ENCODE measurements at places on chromosomes 5 and 9.

DNA sequence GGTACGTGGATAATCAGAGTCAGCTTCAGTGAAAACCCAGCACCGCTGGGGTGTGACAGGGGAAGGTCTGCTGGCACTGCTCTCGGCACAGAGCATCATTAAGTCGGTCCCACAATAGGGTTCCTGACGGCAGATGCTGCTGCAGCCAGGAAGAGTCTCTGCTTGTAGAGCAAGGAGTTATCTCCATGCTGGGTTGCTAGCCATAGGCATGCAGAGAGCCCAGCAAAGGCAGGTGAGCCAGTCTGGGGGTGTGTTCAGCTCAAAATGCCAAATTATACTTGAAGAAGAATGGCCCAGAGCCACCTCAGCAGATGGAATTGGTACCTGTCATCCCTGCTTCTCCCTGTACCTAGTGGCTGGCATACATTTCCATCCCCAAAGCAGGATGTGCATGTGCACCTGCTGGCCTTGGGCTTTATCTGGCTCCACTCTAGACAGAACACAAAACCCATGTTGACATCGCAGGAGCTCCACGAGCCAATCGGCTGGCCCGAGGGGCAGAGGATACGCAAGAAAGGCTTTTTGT lies 100.8 kb downstream of the WDR41 start:
- no peak for DNase-seq

- no peak for DNase-seq
These were observed 155.0 kb downstream of the GLIS3 start for GRCh38 chr9:4144869-4145268.

GRCh38 chr5:102090770-102091169 lies 205.3 kb downstream of the SLCO4C1 start:
- DNase-seq, result no peak

- no peak for DNase-seq
These were observed 15.7 kb downstream of the CEP72 start for GRCh38 chr5:627840-628239.

- DNase-seq, result peak; percentile 74
These were observed 2.2 kb downstream of the ABLIM3 start for GRCh38 chr5:149143470-149143869.

GRCh38 chr5:167777746-167778145 lies 513.7 kb upstream of the WWC1 start:
- no peak for DNase-seq

DNA sequence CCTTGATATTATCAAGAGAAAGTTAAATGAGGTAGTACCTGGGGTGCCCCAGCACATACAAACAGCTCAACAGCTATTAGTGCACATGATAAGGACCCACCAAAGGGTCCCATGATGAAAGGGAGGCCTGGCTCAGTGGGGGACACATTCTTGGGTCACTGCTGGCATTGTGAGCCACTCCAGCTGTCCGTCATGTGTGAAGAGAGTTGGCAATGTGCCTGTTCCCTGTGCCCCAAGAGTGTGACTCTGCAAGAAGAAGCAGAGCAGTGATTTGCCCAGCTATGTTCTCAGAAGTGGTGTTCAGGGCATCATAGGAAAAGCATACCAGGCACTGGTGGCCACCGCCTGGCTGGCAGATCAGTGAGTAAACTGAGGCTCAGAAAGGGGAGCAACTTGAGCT lies 37.1 kb upstream of the TDRD7 start:
- no peak for DNase-seq

DNA sequence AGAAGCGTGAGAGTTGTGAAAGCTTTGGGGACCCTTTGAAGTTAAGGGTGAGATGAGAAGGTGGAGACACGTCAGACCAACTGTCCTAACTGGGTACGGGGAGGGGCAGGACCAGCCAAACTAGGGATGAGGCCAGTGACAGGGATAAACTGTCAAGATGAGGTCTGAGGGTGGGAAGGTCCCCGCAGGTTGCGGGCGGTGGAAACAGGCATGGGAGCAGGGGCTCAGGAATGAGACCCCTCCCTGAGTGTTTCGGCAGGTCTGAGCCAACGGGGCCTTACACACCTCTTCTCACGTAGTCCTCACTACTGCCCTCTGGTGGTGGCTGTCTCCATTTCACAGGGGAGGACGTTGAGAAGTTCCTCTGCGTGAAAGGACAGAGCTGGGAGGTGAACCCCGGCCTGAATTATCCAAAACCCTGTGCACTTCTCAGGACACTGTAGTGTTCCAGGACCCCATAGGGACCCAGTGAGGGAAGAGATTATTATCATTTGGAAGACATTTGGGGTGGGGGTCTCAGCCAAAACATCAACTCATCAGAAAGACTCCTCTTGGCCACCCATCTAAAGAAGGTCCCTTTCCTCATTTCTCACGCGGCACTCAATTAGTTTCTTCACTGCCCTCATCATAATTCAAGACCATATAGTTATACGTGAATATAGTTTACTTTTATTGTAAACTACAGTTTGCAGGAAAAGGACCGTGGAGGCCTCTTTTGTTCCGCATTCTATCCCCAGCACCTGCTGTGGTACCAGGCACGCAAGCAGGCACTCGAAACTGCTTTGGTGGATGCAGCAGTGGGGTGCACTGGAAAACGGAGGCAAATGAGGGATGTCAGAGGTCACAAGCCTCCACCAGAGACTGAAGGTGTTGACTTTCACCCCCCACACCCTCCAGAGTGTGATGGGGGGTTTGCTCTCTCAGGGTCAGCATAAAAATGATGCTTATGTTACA lies 21.7 kb upstream of the NANS start:
- DNase-seq, result peak; percentile 9

GRCh38 chr5:14727928-14728458 lies 63.5 kb downstream of the OTULIN start:
- no peak for DNase-seq

- no peak for DNase-seq
These were observed 128.1 kb downstream of the PRDM6 start for GRCh38 chr5:123217173-123217572.

GRCh38 chr5:74538206-74538661 lies 102.3 kb downstream of the ENC1 start:
- DNase-seq, result no peak

DNA sequence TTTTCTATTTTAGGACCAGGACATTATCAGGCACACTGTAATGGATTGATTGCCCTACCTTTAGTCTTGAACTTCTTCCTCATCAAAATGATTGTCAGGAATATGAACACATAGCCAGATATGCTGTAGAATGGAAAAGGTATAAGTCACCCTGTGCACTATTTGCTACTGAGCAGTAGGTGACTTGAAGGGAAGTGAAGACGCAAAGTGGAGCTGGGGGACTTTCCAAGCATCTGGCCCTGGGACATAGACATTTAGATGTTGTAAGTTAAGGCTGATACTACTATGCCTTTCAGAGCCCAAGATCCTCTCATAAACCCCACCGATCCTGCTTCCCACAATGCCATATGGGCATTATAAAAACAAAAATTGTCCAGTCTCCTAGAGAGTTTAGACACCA lies 174.5 kb downstream of the DOCK8 start:
- DNase-seq, result no peak

GRCh38 chr9:135078361-135078821 lies 9.1 kb upstream of the OLFM1 start:
- no peak for DNase-seq

- DNase-seq, result no peak
These were observed 1.5 kb downstream of the FBN2 start for GRCh38 chr5:128536254-128537220.

DNA sequence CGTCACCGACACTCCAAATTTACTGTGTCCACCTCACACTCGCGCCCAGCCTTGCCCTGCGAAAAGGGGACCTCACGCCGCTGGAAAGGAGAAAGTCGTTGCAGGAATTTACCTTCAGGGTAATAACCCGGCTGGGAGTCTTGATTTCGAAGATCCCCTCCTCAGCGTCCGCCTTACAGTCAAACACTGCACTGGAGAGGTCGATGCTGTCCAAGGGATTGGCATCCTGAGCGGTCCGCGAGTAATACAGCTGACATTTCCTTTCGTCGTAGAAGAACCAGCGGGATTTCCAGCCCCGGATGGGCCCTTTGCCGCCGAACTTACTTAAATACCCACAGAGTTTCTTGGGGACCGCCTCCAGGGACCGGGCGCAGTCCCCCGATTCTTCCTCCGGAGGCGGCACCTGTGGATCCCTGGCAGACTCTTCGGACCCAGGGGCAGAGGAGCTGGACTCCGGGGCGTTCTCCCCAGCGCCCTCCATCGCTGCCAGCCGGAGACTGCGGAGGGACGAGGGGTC lies 330 bp downstream of the TBC1D2 start:
- DNase-seq, result no peak

DNA sequence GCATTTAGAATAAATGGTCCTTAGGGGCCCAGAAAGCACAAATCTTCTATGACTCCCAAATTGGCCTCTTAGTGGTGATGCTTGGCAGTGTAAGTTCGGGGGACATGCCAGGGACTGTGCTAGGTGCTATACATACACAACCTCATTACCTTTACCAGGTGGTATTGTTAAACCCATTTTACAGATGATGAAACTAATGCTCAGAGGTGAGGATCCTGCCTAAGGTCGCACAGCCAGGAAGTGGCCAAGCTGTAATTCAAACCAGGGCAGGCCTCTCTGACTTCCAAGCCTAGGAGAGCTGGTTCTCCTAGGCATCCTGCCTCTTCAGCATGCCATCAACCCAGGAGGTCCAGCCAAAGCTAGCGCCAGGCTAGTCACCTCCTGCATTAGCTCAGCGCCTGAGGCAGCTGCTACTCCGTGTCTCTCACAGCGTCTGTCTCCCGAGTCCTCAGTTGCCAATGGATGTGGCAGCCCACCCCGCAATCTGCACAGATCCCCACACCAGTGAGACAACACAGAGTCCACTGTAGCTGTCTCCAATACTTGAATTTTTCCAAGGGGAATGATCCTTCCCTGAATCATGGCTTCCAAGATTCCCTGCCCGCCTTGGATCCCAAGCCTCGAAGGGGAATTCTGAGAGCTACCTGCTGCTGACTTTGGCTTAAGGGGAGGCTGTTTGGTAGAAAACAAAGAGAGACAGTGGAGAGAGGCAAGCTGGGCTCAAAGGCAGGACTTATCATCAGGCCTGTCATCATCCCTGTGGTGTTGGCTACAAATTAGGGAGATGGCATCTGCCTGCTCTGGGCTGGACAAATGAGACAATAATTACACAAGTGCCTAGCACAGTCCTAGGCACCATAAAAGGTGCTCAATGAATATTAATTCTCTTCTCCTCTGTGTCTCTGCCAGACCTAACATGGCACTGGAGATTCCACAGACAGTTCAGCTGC lies 52.6 kb downstream of the CRB2 start:
- no peak for DNase-seq

DNA sequence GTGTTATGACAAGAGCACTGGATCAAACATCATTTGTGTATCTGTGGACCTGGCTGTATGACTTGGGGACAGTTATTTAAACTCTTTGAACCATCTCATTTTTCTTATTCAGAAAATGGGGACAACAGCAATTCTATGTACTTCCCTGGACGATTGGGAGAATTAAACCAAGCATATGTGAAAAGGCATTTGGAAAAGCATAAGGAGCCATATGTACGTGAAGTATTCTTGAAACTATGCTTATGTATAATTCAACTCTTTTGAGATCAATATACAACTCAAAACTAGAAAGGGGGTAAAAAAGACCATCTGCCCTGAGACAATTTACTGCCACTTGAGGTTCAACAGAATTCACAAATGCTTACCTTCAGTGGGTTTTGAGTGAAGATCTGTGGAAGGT lies 75.5 kb downstream of the NLN start:
- no peak for DNase-seq

DNA sequence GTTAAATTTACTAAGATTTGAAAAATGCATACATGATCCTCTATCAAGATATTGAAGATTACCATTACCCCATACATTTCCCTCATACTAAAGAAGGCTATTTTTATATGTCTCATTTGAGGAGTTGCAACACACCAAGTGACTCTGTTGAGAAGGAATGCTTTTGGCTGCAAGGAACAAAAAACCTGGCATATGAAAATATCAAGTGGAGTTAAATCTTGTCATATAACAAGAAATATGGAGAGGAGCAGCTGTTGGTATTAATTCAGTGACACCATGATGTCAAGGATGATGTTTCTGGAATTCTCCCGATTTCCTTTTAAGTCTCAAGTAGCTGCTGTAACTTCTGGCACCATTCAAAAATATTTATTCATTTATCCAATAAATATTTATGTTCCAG lies 193.8 kb downstream of the CSNK1G3 start:
- DNase-seq, result no peak

GRCh38 chr5:172235827-172236736 lies 42.1 kb downstream of the EFCAB9 start:
- no peak for DNase-seq

DNA sequence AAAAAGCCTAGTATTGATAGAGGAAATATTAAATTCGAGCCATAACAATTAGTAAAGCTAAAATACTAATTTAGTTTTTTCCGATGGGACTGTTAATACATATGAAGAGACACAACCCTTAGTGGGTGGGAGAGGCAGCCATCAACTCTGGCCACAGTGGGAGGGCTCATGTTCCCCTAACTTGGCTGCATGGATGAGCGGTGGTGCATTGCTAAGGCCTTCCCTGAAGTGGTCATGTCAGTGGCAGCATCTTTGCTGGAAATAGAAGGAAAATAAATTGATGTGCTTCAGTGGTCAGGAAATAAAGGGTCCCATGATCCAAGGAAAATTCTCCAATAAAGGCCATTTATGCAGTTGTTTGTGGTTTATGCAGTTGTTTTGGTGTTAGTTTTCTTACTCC lies 33.9 kb upstream of the F2RL2 start:
- DNase-seq, result no peak

DNA sequence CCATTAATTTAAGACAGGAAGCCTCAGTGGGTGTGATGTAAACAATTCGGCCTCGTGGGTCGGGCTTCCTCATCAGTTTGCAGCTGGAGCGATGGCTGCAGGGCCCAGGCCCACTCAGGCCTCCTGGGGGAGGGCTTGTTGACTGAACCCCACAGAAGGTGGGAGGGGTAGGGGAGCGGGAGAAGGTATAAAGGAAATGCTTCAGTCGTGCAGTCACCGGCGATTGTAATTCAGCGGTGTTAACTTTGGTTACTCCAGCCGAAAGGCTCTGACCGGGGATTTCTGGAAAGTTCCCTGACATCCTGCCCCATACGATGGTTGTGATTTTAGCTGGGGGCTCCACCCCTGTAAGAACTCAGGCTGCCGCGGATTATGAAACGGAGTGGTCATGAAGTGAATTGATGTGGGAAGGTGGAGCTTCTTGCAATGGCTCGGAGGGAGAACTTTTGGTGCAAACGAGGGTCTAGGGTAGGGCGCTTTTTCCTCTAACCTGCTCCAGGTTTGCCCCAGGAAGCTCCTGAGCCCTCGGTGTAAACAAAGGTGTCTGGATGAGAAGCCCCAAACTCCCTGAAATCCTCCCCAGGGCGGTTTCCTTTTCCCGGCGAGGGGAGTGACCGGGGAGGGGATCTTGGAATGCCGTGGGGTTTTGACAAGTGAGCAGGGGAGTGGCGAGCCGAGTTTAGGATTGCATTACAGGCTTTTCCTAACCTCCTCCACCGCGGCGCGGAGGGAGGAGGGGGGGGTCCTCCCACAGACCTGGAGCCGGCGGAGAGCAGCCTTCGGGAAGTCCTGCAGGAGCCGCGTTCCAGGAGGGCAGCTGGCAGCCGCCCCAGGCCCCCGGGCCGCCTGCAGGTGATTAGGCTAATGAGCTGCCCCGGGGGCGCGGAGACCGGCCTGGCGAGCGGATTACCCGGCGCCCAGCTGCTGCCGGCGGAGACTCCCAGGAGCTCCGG lies 215.5 kb downstream of the PDZD2 start:
- DNase-seq, result peak; percentile 53

- DNase-seq, result peak; percentile 45
These were observed 18.0 kb downstream of the ATOX1 start for GRCh38 chr5:151740336-151740942.

GRCh38 chr5:108686676-108687075 lies 61.0 kb upstream of the FER start:
- DNase-seq, result no peak

GRCh38 chr5:56412601-56413379 lies 179.7 kb upstream of the ANKRD55 start:
- DNase-seq, result peak; percentile 10
